NCI-H1105 treated with DMSO at 0.1 percent for 48 hours (cell line): ENCODE measurements at places on chromosomes 1 and 21.

DNA sequence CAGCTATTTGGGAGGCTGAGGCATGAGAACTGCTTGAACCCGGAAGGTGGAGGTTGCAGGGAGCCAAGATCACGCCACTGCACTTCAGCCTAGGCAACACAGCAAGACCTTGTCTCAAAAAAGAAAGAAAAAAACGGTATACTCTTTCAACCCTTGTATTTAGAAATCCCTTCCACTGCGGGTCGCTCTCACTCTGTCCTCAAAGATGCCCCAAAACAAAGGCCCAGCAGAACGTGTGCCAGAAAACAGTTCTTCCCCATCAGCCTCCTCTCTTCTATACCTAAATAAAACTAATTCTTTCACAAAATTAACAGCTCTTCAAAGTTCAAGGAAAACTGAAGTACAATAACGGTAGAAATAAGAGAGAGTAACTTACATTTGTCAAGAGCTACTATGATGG, 13.2 kb downstream of the SETD4 start:
- no peak for DNase-seq

DNA sequence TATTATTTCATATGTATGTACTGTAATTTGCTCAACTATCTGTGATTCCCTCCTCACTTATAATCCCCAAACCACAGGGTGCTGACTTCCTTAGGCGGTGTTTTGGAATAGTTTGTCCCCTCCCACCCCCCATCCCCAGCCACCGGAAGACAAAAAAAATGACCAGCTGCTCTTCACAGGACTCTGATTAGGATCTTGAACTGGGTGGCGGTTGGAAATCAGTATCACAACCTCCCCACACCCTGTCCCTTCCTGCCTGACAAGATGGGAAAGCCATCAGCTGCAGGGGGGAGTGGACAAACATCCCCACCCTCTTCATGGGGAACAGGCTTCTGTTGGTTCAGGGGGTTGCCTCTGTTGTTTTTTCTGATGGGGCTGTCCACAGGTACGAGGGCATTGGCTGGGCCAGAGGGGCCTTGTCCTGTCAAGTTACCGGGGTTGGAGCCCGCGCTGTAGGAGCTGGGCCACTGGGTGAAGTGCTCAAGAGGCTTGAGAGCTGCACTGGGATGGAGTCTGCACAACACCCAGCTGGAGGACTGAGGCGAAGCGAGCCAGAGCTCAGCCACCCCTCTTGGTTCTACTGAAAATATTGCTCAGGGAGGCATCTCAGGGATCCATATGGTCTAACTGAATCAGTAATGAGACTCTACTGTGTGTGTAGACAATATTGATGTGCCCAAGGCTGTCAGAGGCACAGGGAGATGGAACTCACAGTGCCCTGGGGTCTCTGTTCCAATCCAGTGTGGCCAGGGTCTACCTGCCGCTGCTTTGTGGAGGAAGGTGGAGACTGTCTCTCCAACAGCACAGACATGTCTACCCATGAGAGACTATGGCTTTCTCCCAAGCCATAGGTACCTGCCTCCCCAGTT, 28.2 kb downstream of the NAV1 start:
- no peak for DNase-seq

DNA sequence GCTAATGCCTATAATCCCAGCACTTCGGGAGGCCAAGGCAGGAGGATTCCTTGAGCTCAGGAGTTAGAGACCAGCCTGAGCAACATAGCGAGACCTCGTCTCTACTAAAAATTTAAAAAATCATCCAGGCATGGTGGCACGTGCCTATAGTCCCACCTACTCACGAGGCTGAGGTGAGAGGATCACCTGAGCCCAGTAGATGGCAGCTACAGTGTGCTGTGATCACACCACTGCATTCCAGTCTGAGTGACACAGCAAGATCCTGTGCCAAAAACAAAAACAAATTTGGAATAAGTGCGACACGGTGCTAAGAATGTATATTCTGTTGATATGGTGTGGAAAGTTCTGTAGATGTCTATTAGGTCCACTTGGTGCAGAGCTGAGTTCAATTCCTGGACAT, 15.1 kb downstream of the USP33 start:
- DNase-seq = no peak

DNA sequence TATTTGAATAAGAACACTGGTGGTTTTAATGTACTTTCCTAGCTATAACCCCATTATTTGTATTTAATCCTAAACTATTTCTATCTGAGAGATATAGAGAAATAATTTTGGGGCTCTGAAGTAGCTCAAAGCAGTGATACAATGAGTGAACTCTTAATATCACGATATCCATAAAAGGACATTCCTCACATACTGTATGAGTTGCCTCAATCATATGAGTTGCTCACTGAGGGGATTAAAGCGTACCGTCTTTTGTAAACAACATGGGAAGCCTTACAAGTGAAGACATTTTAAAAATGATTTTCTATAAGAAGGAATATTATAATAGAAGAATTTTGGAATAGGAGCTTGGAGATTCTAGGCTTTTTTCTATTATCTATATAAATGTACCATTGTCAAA, 21.5 kb downstream of the BRINP3 start:
- DNase-seq = no peak

- DNase-seq = no peak
Measured at GRCh38 chr1:93344484-93344883, 1.2 kb upstream of the DR1 start.

DNA sequence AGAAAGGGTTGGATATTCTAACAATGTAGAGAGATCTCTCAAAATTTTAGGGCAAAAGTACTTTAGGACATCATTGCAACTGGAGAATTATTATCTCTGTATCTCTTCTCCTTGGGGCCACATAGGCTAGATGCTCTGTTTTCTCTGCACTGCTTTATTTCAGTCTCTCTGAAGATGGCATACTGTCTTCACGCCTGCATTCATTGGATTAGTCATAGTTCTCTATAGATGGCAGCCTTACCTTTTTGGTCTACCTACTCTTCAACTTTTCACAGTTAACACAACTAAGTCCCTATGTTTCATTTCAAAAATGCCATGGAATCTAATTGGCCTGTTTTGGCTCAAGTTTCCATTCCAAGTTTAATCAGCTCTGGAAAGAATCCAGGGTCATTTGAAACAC, 1623.3 kb upstream of the B3GALT2 start:
- no peak for DNase-seq

DNA sequence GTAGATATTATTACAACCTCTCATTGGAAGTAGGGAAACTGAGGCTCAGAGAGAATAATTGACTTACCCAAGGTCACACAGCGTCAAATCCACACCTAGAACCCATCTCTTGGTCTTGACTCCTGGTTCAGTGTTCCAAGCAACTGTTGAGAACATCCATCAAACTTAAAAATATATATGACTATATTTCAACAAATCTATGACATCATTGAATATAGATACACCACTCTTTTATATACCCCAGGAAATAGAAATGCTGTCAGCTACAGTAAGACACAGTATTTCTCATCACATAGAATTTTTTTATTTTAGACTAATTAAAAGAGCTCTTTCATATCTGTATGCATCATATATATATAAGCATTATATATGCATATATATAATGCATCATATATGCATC, 56.9 kb downstream of the RUNX3 start:
- no peak for DNase-seq
